ENCODE measurements at places on chromosomes 4 and X. TPM values are rescaled to one million over a fixed set of nuclear protein-coding genes. Genes with fewer than 3 reads are reported as not detected.

DNA sequence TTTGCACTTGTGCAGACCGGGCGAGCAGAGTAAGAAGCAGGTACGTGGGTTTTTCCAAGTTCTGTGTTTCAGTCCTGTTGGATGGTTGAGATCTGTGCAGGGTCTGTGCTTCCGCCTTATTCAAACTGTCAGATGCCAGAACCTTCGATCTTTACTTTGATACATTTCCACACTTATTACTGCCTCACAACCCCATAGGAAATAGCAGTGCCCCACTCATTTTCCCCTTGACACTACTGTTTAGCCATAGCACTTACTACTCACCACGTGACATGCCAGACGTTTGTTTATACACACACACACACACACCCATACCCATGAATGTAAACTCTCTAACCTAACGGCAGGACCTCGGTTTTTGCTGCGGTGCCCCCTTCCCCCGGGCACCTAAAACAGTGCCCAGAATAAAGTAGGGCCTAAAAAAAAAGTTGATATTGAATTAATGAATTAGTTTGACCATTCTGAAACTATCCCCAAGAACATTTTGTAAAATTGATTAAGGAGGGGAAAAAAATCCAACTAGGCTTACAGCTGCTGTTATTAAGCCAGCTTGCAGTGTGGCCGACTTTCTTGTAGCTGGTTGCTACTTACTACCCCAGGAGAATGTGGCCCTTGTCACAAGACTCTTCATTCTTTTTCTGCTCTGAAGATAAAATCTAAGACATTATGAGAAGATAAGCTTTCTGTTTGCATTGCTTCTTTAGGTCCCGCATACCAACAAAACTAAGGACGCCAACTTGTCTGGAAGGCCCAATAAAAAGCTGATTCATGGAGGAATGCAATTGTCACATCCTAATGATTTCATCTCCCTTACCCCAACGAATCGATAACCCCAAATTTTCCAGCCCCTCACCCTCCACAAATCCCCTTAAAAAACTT, 704 bp upstream of the SEPSECS start:
- no peak for DNase-seq

- DNase-seq, result no peak
Measured at GRCh38 chr4:69056921-69057550, 39.2 kb upstream of the UGT2B7 start.

DNA sequence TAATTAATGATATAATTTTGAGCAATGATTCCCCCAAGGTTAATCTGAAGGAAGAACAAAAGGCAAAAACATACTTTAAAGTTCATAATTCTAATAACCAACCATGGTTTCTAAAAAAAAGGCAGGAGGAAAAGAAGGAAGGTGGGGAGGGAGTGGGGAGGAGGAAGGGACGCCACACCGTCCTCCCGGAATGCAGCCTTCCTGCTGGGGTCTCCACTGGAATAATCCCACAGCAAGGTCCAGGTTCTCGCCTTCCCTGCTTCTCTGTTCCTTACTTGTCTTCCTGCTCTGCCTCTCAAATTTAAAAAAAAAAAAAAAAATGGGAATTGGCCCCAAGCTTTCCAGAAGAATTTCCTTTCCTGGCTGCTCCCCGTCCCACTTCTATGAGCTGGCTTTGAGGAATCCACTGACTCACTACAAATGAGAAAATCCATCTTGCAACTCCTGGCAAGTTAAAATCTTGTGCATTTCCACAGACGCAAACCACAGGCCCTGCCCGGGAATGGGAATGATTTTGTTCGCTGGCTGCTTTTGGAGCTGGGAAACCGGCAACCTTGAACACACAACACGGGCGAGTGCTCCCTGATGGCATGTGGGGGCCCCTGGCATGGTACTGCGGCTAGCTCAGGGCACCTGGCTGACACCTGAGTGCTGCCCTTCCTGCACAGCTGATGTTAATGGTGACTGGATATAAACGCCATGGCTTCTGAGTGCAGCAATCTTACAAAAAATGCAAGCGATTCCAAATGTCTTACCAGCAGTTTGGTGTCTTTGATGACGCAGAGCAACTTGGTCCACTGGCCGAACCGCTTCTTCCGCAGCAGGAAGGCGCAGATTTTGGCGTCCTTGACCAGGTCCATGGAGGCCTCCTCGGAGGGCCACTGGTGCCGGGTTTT, 97.0 kb downstream of the AFAP1 start:
- DNase-seq, result peak; percentile 98

DNA sequence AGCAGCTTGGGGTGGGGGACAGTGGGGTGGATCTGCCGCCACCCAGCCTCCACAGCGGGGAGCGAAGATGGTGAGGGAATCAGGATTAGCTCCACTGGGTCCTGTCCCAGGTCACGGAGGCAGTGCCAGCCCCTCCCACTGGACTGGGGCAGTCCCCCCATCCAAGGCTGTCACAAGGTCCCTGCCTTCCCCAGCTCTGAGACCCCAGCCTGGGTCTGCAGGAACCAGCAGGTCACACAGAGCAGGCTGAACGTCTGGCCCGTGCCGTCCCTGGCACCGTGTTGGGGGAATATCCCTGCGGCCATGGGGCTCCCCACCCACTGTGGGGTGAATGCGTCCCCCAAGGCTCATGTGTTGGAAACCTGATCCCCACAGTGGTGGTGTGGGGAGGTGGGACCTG, 62.6 kb downstream of the FAM53A start:
- no peak for DNase-seq

- DNase-seq, result peak; percentile 85
Measured at GRCh38 chr4:83548151-83548905, 12.4 kb downstream of the GPAT3 start.

DNA sequence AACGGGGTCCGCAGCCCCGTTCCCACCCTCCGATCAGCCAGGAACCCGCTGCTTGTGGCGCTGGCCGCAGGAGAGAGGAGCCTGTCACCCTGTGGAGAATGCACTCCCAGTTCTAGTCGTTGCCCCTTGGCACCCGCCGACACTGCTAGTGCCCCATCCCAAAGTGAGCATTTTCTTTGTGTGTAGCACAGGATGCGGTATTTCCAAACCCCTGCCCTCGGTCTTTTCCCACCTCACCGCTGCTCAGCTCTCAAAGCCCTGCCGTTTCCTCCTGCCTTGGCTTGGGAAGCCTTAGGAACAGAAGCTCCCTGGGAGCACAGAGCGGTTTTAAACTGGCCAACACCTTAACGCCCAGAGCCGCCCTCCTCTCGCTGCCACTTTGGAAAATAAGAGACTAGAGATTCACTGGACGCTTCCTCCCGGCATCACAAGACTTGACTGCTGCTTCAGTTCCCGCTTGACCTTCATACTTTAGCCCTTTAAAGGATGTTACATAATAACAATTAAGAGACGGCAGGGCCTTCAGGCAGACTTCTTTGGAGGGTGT, 772 bp downstream of the CYP4V2 start:
- no peak for DNase-seq

- no peak for DNase-seq
Measured at GRCh38 chr4:145281224-145281623, 100.8 kb upstream of the OTUD4 start.

The SSX3 gene
- not detected for polyA plus RNA-seq

The RADX gene
- polyA plus RNA-seq, result 0.26 TPM

- no peak for DNase-seq
Measured at GRCh38 chrX:66731398-66731797, 92.5 kb upstream of the EDA2R start.

- no peak for DNase-seq
Measured at GRCh38 chr4:24640366-24640765, 56.0 kb upstream of the DHX15 start.

DNA sequence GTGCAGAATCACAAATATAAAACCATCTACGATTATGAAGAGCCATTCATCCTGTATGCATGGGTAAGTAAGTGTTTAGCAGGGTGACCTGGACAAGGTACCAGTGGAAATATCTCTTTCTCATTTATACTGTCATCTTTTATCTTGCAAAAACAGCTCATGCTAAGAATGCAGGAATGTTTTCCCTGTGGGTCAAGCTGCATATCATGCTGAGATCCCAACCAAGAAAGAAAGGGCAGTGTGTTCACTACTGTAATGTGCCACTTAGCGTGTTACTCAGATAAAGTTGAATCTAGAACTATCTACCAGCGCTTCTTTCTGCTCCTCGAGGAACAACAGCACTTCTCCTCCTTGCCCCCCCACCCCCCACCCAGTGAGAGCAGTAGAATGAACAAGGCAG, 212.7 kb upstream of the TBL1X start:
- DNase-seq, result no peak

The KLB gene
- not detected for polyA plus RNA-seq

The GPC4 gene
- polyA plus RNA-seq, result 0.23 TPM

DNA sequence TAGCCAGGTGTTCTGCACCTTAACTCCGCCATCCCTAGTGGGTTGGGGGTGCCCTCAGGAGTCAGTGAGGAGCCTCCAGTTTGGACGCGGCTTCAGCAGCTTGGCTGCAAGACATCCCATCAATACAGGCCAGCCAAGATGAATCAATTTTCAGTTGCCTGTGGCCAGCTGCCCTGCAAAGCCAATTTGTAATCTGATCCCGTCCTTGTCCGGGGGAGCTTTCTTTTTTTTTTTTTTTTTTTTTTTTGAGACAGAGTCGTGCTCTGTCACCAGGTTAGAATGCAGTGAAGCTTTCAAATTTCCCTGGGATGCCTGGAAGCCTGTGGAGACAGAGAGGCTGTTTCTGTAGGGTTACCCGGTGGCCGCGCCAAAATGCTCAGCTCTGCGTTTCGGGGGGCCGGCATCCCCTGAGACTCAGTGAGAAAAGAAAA, 192.5 kb downstream of the ASMT start:
- peak; percentile 8 for DNase-seq

The CNGA1 gene
- polyA plus RNA-seq, result 0.04 TPM

- DNase-seq, result no peak
Measured at GRCh38 chr4:4761128-4761982, 98.1 kb upstream of the MSX1 start.

The PAK3 gene
- 0.16 TPM for polyA plus RNA-seq

DNA sequence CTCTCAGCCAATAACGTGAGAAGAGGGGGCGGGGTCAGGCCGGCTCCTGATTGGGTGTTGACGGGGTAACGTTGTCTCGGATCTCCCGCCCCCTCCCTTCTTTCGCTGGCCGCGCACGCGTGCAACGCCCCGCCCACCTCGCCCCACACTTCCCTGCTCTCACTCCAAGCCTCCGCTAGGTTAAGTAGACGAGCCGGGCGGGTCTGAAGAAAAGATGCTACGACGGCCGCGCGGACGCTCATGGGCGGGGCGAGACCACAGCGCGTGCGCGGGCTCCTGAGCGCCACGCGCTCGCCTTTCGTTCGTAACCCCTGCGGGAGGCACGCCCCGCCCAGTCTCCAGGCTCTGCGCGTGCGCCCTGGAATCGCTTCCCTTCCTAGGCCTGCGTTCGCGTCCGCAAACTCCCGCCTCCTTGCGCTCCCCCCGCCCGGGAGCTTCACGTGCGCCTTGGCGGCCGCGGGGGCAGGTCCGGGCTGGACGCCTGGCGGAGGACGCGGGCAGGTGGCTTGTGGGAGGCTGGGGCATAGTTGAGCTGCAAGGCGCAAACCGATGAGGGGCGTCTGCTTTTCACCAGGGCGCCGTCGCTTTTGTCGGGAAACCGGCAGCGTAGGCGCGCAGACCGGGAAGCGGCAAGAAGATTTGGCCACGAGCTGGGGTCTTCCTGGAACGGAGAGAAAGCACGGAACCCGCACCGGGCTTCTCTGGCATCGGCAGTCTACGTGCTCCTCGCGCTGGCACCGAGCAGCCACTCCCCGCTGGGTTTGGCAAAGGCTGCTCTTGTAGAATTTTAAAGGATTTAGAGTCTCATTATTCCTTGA, 467 bp upstream of the PGRMC2 start:
- DNase-seq, result peak; percentile 96

DNA sequence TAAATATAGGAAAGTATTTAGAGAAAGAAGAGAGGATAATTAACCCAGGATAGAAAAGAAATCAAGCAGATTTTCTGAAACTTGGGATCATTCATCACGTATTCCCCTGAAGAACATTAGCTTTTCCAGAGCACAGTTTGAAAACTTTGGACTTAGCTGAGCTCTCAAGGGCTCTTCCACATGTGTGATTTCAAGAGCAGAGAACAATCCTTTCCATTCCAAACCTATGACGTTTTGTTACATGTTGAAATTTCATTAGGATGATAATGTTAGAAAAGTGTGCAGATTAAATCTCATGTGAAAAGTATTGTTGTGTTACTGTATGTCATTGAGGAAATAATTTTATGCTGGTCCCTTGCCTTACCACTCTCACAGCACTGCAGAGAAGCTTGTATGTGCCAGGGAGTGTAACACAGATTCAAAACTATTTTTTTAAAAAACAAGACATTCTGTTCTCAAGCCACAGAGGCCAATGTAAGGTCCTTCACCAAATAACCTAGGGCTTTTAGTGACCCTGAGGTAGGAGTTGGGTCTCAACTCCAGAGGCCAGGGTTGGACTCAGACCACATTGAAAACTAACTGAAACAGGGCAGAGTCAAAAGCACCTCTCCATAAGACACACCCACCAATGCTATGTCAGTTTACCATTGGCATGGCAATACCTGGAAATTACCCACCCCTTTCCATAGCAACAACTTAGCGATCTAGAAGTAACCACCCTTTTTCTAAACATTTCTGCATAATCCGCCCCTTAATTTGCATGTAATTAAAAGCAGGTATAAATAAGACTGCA, 141.3 kb downstream of the ANXA5 start:
- DNase-seq, result no peak

DNA sequence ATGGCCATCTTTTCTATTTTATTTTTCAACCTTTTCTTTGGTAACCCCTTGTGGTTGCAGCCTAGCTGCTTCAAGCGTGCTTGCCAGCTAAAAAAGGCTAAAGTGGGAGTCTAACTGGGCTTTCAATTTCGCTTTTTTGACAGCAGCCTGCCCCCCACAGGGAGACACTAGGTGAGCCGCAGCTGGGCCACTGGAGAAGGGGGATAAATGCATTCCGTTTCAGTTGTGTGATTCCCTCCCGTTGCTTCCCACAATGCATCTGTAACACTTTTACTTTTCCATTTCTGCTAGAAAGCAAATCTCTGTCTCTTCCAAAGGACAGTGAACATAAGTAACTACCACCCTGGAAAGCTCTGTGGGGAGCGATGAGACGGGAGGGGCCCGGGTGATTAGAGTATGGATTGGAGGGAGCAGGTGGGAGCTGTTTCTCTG, 86.3 kb upstream of the RAPGEF2 start:
- DNase-seq, result no peak

The PDGFRA gene
- 90.5 TPM for polyA plus RNA-seq

- no peak for DNase-seq
Measured at GRCh38 chrX:18271309-18271708, 50.6 kb upstream of the BEND2 start.

The CXCL11 gene
- polyA plus RNA-seq, result not detected

DNA sequence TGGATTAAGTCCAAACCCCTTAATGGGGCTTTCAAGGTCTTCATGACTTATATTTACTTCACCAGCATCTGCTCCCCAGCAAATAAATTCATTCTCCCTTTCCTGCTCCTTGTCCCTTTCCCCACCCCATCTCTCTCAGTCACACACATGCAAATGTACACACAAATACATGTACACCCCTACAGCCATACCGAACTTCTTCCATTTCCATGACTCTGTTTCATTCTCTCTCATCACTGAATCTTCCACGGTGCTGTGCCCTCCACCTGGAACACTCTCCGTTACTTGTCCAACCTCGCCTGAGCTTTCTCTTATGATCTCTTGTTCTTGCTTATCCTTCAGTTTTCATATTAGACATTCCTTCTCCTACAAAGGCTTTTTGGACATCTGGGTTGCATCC, 22.0 kb upstream of the RPA4 start:
- DNase-seq, result no peak
